Omental fat pad (tissue), 4 donors: ENCODE measurements at places on chromosomes 6 and 20. TPM values are rescaled to one million over a fixed set of nuclear protein-coding genes. Genes with fewer than 3 reads are reported as not detected.
A peak's percentile ranks its signal among the peaks of the same experiment; 100 is the strongest.

- no peak for DNase-seq
Observed at GRCh38 chr6:815348-815738, 122.4 kb upstream of the EXOC2 start.

DNA sequence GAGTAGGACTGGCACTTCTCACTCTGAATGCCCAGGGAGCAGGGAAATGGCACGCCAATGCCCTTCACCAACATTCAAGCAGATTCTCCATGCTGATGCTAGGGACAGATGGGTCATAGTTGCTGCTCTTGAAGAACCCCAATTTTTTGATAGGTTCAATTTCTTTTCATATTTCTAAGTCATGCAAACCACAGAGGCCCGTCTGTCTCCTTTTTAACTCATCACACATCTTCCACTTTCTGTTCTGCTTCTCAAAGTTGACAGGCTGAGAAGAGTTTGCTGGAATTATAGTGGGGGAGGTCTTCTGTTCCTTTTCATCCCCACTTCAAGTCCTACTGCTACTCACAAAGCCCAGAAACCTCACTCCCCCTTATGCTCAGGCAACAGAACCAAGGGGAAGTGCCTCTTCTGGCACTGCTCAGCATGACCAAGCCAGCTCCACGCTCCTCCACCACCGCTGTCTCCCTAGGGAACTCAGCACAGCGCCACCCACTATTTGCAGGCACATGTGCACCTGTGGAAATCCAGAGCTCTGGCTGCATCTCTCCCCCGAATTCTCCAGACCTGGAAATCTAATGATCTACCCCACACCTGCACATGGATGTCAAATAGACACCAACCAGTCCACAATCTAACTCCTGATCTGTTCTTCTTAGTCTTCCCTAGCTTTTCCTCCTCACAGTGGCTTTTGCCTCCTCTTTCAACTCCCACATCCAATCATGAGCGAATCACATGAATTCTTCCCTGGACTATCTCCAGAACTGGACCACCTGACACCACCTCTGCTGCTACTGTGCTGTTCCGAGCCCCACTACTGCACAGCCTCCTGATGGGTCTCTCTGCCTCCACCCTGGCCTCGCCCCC is 10.7 kb downstream of the ZBTB24 start:
- no peak for DNase-seq

DNA sequence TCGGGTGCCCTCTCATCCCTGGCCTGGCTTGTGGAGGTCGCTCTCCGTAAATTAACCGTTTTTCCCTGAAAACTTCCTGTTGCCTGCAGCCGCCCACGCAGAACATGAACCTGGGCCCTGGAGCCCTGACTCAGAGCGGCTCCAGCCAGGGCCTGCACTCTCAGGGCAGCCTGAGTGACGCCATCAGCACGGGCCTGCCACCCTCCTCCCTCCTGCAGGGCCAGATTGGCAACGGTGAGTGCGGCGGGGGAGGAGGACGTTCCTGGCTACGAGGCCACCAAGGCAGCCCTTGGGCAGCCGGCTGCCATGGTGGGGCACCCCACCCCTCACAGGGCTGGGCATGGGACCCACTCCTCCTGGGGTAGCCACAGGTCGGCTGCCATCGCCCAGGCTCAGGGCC is 17.8 kb downstream of the SS18L1 start:
- no peak for DNase-seq

GRCh38 chr6:16243055-16243454 is 4.7 kb downstream of the GMPR start:
- DNase-seq = no peak

- DNase-seq = no peak
Observed at GRCh38 chr6:109632405-109632804, 58.6 kb downstream of the AK9 start.

GRCh38 chr6:156885562-156885961 is 108.4 kb downstream of the ARID1B start:
- DNase-seq = no peak

GRCh38 chr6:29793796-29794195 is 33.8 kb upstream of the HLA-G start:
- DNase-seq = no peak

DNA sequence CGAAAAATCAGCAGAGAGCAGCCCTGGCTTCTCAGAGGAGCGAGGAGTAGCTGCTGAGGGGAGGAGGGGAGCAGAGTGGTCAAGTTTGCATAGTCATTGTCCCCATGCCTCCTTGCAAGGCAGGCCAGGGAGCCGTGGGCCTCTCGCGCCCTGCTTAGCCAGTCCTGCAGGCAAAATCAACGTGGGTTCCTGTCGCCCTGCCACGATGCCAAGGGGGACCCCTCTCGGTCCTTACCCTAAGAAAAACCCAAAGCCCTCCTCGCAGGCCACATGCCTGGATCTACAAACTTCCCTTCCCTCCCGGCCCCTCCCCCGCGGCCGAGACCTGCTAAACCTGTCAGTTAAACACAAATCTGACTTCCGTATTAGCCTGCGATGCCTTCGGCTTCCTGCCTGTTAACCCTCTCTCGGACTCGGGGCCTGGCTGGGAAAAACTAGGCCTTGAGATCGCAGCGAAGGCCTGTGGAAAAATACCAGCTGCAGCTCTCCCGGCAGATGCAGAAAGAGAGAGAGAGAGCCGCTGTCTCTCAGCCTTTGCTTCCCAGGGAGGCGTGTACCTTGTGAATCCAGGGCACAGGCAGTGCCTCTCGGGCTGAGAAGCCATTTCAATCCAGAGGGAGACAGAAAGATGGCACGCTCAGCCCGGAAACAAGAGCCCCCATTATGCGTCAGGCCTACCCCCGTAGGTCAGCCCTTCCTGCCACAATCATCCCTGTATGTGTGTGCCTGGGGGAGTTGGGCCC is 968 bp upstream of the ZMYND8 start:
- DNase-seq = peak; percentile 51

GRCh38 chr20:47700327-47700726 is 85.0 kb downstream of the SULF2 start:
- DNase-seq = no peak

DNA sequence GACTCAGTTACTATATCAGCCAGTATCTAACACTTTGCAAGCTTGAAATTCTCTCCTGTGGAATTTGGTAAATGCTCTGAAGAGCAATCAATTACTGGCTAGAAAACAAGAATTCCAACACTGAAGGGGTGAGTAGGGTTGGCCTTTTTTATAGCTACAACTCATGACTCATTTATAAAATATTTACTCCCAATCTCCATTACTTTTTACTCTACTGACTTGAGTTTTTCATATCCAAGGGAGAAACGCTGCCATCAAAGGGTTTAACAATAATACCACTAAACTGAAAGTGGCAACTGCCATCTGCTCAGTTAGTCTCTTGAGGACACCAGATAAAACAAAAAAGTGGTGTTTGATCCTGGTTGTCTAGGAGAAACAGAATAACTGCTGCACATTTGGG is 203.1 kb downstream of the UBE3D start:
- DNase-seq = no peak

DNA sequence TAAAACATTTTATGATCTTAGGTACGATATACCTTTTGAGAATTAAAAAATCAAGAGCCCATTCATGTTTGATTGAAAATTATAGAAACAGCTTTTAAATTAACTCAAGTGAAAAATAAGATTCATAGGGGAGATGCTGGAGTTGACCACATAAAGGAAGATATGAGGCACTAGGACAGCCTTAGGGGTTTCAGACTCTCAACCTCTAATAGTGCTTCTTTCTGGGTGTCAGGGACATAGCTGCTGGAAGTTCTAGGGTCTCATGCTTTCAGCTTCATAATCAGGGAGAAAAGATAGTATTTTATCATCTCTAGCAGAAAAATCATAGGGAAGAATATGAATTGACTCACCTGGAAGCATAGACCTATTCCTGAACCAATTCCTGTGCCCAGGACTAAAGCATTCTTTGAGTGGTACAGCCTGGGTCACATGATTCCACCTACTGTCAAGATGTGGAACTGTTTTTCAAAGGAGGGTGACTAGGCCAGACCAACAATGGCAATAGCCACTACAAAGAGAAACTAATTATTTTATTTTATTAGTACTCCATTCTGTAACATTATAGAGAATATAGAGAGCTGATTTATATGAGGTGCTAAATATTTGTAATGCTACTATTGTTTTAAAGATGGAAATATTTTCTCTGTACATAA is 27.8 kb upstream of the CENPW start:
- no peak for DNase-seq

DNA sequence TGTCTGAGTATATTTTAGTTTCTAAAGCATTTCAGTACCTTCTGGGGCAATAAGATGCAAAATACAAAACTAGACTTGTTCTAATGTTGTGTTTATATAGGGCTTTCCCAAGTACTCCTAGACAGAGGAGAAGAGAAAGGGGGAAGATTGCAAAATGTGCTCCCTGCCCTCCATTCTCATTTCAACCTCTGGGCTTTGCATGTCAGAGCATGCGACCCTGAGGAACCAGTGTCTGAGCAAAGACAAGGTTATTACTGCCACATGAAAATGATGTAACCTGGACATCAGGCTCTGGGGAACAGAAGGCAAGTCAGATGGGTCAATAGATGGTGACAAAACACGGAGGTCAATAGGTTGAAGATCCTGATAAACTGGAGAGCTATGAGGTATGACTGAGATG is 253.5 kb upstream of the TCF21 start:
- no peak for DNase-seq

GRCh38 chr6:36428911-36429310 is 13.7 kb downstream of the PXT1 start:
- DNase-seq = no peak

DNA sequence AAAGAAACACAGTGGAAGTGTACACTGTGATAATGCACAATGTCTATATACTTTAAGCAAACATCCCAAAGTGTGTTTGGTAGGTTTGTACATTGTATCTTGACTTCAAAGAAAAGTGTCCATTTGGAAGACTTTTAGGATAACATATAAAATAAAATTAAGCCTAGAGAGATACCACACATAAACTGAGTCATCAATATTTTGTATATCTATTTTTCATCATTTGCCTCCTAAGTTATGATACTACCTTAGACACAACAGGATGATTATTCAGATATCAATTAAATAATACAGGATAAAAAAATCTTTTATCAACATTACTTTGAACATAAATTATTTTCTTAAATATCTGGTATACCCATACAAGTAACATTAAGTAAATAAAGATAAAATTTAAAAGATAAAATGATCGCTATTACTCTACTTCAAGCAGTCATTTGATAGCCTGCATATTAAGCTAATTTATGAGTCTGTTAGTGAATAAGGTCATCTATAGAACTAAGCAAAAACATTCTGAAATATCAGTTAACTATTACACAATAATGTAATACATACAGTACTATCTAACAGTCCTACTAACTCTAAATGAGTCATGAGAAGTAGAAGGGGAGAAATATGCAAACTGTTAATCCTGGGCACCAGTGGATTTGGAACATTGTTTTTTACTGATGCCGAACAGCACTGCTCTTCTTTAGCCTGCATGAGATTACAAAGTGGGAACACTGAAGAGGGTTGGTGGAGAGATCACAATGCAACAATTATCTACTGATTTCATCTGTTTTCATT is 158.4 kb upstream of the SIM1 start:
- no peak for DNase-seq

- no peak for DNase-seq
Observed at GRCh38 chr6:129486327-129486726, 223.7 kb downstream of the ARHGAP18 start.

- no peak for DNase-seq
Observed at GRCh38 chr6:53067849-53068361, 2.7 kb downstream of the FBXO9 start.

- no peak for DNase-seq
Observed at GRCh38 chr6:84556541-84557335, 207.7 kb downstream of the TBX18 start.

DNA sequence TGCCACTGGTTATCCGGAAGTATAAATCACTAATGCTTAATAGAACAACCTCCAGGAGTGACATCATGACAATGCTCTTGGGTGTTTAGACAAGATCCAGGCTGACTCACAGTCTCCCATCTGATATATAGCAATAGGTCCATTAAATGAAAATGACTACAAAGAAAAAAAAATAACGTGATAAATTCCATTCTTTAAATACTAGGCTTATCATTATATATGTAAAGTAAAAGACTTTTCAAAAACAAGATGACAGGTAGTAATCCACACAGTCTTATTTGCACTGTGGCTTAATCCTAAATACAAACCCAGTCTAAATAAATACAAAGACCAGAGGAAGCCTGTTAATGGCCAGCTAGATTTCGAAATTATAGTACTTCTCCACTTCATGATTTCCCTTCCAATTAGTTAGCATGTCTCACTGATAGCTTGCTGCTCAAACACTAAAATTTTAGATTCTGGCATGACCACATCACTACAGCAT is 149.1 kb upstream of the BEND3 start:
- DNase-seq = no peak

- DNase-seq = no peak
Observed at GRCh38 chr6:18579869-18580268, 192.7 kb downstream of the RNF144B start.

GRCh38 chr20:53763707-53764414 is 170.2 kb upstream of the ZNF217 start:
- no peak for DNase-seq

Gene CNBD2
- total RNA-seq = 4.0 TPM

Gene TDRD6
- total RNA-seq = 0.74 TPM

Gene ZFP57
- total RNA-seq = not detected

Gene HLA-G
- total RNA-seq = not detected

Gene PAK5
- total RNA-seq = not detected

Gene CTAGE9
- not detected for total RNA-seq

Gene KIF25
- 0.38 TPM for total RNA-seq

Gene TRIM10
- total RNA-seq = not detected

Gene NRSN1
- not detected for total RNA-seq

Gene FAM8A1
- 13.8 TPM for total RNA-seq
